Activated T-cell treated with anti-CD3 and anti-CD28 coated beads, Interleukin-2, amount 50 U/mL, for 24 hours (primary cell): ENCODE measurements at places on chromosomes 3 and 15.

- DNase-seq: no peak
Observed at GRCh38 chr3:158781191-158781590, 20.7 kb upstream of the MFSD1 start.

GRCh38 chr3:119885746-119886530 lies 104.0 kb downstream of the NR1I2 start:
- no peak for DNase-seq

DNA sequence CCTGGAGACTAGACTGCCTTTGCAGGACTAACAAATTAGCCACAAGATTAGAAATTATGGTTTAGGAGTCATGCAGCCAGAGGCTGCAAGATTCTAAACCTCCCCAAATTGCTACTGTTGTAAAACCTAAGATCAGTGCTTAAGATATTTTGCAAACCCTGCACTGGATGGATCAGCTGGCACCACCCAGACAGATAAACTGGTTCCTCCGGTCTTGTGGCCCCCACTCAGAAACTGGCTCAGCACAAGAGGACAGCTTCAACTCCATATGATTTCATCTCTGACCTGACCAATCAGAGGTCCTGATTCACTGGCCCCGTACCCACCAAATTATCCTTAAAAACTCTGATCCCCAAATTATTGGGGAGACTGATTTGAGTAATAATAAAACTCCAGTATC lies 19.5 kb upstream of the PXYLP1 start:
- no peak for DNase-seq

DNA sequence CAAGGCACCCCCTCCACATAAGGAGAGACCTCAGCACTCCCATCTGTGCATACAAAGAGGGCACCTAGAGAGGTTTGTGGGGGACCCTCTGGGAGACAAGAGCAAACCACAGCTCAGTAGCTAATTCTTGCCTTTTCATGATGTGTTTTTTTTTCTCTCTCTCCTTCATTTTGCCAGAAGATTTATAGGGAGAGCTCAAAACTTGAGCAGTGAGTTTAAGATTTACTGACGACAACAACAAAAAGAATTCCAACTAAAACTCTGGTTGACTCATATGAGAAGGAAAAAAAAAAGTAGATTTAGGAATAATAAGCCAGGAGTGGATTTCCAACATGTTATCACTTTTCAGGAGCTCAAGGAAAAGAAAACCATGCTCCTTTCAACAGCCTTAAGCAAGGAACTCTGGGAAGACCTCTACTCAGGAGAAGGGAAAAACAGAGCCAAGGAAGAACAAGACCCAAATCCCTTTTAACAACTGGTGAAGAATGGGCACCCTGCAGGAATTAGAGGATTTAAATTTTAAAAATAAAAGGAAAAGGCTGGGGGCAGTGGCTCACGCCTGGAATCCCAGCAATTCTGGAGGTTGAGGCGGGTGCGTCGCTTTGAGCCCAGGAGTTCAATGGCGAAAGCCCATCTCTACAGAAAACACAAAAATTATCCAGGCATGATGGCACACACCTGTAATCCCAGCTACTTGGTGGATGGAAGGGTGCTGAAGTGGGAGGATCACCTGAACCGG lies 58.2 kb upstream of the RAD18 start:
- no peak for DNase-seq

GRCh38 chr3:81841540-81841939 lies 80.1 kb upstream of the GBE1 start:
- no peak for DNase-seq

- DNase-seq: no peak
Observed at GRCh38 chr3:188097791-188098190, 56.2 kb upstream of the LPP start.

DNA sequence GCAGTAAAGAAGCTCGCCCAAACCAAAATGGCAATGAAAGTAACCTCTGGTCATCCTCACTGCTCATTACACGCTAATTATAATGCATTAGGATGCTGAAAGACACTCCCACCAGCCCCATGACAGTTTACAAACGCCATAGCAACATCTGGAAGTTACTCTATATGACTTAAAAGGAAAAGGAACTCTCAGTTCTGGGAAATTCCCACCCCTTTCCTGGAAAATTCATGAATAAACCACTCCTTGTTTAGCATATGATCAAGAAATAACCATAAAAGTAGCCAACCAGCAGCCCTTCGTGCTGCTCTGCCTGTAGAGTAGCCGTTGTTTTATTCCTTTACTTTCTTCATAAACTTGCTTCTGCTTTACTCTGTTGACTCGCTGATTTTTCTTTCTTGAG lies 164.6 kb downstream of the SMAD6 start:
- no peak for DNase-seq

DNA sequence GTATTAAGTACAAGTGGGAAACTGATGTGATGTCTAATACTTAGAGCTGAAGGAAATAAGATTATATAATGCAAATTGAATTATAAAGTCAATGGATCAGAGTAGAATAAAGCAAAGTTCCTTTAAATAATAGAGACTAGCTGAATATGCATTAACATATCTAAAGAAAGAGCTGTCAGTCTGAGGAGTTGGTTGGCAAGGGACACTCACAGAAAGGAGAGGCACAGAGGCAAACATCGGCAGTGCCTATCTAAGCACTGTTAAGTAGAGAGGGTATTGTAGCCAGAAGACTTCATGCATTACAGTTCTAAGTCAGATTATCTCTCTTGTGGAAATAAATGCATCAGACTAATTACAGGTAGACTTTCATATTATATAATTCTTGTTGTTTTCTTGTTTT lies 16.6 kb downstream of the NRG4 start:
- no peak for DNase-seq

- DNase-seq: no peak
Observed at GRCh38 chr3:159139326-159139725, 337.5 kb downstream of the MFSD1 start.

DNA sequence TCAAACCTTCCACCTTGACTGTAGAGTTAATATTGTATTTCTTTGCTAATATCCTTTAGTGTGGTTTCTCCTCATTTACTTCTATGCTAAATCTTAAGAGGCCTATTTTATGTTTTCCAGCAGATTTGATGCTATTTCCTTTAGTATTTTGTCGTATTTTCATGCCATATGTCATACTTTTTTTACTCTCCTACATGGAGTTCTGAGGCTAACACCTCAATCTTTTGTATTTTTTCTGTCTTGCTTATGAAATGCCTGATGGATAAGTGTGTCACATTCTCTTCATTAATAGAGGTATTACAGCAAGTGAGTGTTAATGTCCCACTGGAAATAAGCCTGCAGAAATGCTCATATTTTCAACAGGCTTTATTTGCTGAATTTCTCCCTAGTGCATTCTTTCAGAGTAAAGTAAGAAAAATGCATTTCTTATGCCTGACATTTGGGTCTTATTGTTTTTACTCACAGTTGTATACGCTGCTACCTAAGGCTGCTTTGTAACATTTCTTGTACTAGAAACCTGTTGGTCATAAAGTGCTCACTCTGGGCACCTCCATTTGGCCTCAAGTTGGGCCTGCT lies 63.2 kb downstream of the DIPK2A start:
- DNase-seq: no peak

- DNase-seq: no peak
Observed at GRCh38 chr3:36681867-36682266, 82.5 kb downstream of the DCLK3 start.

- no peak for DNase-seq
Observed at GRCh38 chr15:95953032-95953431, 377.5 kb upstream of the NR2F2 start.

DNA sequence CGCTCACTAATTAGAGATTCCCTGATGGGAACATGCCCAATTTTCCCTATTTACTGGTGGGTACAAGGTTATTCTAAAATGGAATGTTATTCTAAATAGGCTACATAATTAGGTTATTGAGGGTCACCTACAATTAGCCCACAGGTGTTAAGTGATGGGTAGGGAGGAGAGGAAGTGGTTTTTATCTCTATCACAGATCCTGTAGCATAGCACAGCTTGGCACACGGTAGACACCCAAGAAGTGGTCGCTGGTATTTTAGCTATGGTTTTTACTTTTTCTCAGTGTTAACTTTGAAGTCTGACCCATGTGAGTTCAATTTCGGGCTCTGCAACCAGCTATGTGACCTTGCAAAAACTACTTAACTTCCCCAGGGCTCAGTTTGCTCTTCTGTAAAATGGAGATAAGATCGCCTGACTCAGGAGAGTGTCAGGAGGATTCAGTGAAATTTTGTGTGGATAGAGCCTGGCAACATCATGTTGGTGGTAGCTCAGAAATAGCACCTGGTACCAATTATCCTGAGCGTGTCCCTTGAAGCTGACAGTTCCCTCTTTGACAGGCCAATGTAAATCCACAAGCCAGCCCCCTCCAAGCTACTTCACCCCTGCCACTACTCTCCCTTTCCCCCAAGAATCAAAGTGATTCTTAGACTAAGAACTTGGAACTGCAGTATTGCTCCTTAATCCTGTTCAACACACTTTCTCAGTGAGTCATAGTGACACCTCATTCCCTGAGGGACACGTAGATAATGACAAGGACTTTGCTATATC lies 8.7 kb upstream of the LMCD1 start:
- no peak for DNase-seq

DNA sequence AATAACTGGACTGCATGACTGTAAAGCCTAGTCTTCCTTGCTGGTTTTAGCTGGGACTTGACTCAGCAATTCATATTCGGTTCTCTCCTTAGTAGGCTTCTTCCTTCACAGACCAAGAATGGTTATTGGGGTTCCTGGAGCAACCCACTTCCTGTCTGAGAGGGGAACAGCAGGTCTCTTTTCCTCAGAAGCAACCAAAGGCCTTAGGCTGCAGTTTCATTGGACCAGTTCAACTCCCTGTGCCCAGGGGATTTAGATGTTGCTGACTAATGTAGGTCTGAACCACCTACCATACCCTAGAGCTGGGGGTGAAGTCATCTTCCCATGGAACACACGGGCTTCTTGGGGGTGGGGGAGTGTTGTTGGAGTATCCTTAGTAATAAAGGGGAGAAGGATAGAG lies 84.0 kb upstream of the SKOR1 start:
- DNase-seq: no peak

GRCh38 chr3:152416808-152417580 lies 148.3 kb downstream of the MBNL1 start:
- no peak for DNase-seq

- no peak for DNase-seq
Observed at GRCh38 chr3:120791913-120792312, 49.4 kb downstream of the GTF2E1 start.
